ENCODE measurements at places on chromosomes 6 and 20.

DNA sequence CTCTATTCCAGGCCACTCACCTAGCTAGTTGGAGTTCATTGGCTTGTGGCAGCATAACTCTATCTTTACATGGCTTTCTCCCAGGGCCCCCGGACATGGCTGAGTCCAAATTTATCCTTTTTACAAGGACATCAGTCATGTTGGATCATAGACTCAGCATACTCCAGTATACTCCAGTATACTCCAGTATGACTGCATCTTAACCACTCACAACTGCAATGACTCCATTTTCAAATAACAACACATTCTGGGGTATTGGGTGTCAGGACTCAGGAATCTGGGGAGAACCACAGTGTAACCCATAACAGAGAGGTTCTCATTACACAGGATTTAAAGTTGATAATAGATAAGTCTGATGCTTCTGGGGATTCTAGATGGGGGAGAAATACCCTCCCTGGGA, 53.8 kb upstream of the TSHZ2 start:
- no peak for DNase-seq

GRCh38 chr6:134503585-134504281, 185.8 kb upstream of the SGK1 start:
- DNase-seq: no peak

DNA sequence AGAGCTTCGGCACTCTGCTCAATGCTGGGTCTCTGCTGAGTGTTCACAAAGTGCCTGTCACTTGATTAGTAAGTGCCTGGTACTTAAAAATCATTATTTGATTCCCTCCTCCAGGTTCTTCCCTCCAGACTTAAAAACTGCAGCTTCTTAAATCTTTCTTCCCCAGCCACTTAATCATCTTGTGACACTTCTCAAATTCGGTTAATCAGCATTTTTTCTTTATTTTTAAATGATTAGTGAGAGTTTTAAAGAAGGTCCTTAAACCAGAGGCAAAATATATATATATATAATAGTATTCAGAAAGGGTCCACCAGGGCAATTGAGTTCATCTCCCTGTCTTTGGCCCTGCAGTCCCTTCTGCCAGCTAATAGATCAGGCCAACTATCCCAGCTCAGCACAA, 8.0 kb upstream of the BANF2 start:
- DNase-seq: no peak

GRCh38 chr20:36277546-36277945, 28.6 kb upstream of the DLGAP4 start:
- no peak for DNase-seq

DNA sequence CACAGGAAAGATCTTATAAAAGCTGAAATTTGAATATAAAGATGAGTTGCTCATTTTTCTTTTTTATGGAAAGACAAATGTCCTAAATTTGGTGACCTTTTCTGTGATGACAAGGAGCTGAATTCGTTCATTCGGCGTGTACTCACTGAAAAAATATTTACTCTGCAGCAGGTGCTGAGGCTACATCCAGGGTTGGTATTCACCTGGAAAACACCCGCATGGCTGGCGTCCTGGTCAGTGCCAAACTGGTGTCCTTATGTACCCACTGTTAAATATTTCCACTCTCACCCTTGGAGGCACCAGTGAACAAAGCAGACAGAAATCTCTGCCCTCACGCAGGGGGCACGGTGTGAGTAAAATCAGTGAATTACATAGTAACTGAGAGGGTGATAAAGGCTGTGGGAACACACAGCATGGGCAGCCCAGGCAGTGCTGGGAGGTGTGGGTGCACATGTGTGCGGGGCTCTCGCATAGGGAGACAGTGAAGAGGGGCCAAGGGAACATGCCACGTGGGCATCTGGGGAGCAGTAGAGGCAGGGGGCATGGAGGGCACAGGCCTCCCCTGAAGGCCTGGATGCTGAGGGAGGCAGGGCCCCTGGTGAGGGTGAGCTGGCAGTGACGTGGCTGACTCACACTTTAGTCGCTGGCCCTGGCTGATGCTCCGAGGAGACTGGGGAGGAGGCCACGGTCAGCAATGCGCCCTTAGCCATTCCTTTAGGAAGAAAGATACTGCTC, 89.7 kb downstream of the INSM1 start:
- DNase-seq: no peak

- DNase-seq: no peak
These were observed 9.6 kb downstream of the SLC35A1 start for GRCh38 chr6:87482366-87482765.

DNA sequence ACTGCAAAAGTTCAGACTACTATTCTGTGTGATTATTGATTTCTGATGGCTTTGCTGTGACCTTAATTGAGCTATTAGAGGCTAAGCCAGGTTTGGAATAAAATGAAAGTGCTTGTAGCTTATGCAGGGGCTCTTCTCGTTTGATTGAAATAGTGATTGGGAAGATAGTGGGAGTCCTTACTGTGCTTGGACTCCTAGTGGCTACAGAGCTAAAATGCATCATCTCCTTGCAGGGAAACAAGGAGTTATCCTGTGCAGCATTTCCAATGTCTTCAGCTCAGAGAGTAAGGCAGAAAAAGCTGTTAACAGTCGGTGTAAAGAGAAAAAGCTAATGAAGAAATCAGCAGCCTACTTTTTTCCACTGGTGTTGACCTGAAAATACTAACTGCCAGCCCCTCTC, 173.5 kb downstream of the SLC35F1 start:
- no peak for DNase-seq

DNA sequence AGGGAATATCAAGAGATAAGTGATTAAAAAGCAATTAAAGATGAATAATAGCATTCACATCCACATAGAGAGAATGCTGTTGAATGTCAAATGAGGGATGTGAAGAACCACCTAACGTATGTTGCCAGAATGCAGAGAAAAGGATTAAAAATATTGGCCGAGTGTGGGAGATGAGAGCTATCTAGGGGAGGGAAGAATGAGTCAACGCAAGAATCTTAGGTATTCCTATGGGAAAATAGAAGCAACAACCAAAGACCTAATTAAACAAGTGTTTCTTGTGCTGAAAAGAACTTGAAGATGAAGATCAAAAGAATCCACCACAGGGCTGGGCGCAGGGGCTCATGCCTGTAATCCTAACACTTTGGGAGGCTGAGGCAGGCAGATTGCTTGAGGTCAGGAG, 12.2 kb upstream of the RSPH3 start:
- no peak for DNase-seq

DNA sequence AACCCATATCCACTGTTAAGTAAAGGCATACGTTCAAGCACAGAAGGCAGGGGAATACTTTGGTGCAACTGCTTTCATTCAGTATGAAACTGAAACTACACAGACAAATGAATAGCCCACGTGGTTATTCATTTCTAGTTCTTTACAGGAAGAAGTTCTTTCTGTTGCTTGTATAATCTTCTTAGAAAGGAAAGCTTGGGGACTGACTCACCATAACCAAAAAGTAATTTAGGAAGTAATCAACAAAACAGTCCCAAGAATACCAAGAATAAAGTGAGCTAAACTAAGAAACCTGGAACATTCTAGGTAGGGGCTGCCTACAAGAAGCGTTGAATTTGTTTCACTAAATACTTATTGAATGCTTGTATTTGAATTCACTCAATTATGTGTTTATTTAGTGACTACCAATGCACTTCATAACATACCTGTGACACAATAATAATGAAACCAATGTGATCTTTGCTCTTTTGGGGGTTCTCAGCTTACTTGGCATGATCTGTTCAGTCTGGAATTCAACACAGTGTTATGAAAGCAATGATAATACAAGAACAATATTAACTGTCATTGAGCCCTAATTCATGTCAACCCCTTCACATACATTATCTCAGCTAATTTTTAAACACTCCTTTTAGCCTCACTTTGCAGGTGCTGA, 25.1 kb upstream of the KIAA0408 start:
- DNase-seq: no peak

DNA sequence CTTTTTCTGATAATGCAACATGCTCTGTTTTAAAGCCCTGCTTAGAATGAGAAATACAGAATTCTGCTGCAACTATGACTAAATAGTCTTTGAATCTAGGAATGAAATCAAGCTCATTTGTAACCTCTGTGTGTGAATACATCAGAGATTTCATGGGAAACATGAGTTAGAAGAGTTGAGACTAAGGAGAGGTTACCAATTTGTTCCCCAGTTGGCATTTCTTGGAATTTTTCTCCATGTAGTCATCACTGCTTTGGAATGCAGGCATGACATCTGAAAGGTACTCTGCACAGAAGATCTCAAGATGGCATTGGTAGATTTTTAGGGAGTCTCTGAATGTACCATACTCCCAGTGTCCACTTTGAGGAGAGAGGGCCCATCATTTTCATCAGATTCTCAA, 237.2 kb downstream of the TFAP2A start:
- peak; percentile 71 for DNase-seq

DNA sequence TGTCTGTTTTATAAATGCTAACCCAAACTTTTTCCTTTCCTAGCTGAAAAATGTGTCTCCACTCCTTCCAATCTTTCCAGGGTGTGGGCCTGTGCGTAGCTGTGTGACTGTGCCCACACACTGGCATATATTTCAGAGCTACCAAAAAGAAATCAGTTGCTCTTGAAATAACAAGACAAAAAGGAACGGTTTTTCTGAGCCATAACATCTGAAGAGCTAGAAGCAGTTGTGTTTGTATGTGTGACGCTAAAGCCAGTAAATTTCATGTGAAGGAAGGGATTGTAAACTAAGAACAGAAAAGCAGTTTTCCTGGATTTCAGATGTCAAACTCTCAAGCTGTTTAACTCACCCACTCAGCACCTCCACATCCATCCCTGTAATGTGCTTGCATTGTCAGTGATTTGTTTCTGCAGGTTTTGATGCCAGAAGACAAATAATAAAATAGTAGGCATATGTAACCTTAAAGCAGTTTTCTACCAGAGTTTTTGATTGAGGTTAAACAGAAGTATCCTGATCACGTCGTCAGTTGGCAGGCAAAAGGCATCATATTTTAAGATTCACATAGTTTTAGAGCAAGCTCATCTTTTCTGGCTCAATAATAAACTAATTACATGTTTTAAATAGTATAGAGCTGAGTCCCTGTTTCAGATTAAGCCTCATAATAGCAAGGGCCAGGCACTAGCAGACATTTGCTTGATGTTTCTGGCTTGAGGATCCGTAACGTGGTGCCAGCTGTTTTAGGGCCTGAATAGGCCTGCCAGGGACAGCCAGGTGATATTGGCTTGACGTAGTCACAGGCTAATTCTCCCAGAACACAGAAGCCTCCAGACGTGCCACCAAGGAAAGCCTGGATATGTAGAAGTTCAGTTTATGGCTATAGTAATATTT, 90.9 kb downstream of the FOXO3 start:
- DNase-seq: no peak

- peak; percentile 91 for DNase-seq
These were observed at the start of gene CNKSR3 for GRCh38 chr6:154510144-154510905. Gene CNKSR3 (minus strand): TSS chr6:154510685. CDS start chr6:154510114, 571 bp downstream.

DNA sequence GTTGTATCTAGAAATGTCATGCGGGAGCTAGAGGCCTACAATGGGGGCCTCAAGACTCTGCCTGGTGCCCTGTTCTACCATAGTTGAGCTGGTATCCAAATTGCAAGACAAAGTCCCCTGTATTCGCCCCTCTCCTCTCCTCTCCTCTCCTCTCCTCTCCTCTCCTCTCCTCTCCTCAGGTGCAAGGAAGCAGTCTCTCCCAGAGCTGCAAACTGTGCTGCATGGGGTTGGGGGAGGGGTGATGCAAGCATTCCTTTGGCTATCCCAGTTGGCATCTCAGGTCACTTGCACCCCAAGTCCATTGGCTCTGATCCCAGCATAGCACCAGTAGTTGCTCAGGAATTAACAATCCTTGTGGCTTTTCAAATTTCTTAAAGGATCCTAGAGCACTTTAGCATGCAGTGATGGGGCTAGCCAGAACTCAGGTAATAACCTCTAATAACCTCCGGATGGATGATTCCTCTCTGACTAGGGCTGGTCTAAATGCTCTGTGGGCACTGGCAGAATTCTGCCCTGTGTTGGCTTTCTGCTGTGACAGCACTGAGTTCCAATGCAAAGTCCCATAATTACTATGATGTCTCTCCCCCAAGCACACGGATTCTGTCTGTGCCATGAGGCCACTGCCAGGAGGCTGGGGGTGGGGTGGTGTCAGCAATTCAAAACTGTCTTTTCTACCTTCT, 35.3 kb downstream of the TAF11 start:
- no peak for DNase-seq

DNA sequence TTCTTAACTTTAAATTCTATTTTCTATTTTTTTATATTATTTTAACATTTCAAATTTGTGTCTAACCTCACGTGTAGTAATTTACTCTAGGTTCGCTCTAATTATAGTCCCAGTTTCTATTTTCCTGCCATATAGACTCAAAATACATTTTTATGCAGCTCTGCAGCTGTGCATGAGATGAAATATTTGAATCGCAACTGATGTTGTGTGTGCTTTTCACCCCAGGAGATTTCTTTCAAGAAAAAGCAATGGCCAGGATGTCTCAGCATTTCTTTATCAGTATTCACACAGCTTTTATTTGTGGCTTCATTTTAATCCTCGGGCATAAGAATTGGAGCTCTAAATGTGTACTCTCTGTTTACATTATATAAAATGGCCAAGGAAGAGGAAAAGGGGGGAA, 157.6 kb downstream of the HDGFL1 start:
- DNase-seq: no peak

GRCh38 chr6:37512400-37513011, 12.8 kb upstream of the CCDC167 start:
- DNase-seq: no peak

- DNase-seq: no peak
These were observed 122.8 kb upstream of the B3GAT2 start for GRCh38 chr6:71079677-71080076.

- no peak for DNase-seq
These were observed 79.4 kb downstream of the FOXO3 start for GRCh38 chr6:108640104-108640503.

DNA sequence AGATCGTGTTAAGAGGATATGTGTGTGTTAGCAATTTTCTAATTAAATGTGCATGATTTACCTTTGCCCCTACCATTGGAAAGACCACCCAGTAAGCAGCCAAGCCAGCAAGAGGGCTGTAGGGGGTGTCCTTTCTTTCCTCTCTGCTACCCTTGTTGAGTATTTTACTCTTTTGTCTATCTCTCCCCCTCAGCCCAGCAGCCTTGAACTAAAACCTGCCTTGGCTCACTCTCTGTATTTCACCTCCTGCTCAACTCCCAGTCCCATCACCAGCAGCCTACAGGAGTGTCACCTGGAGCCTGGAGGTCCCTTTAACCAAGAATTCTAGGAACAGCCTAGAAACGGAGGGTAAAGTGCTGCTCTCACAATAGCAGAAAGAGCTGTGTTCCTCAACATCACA, 81.0 kb downstream of the HIVEP2 start:
- DNase-seq: no peak

GRCh38 chr20:50646483-50646996, 44.8 kb downstream of the RIPOR3 start:
- DNase-seq: no peak

DNA sequence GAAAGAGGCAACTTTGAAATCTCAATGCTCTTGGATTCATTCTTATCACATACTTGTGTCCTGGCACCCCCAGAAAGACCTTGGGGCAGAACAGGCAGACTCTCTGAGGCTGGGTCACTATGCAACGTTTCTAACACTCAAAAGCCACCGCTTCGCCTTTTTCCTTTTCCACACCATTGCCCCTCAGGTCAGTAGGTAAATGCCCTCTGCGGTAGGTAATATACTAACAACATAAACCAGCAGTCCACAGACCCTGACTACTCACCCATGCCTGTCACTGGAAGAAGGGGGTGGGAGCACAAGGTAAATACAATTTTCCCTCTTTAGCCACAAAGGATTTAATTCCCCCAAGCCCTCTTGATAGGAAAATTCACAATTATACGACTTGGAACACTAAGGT, 6.5 kb upstream of the SPTLC3 start:
- no peak for DNase-seq

Measured in SW 1271 (cell line).